ENCODE measurements at places on chromosomes 3 and 15.

- no peak for DNase-seq
Measured at GRCh38 chr3:122576174-122576940, 1.1 kb upstream of the PARP15 start.

DNA sequence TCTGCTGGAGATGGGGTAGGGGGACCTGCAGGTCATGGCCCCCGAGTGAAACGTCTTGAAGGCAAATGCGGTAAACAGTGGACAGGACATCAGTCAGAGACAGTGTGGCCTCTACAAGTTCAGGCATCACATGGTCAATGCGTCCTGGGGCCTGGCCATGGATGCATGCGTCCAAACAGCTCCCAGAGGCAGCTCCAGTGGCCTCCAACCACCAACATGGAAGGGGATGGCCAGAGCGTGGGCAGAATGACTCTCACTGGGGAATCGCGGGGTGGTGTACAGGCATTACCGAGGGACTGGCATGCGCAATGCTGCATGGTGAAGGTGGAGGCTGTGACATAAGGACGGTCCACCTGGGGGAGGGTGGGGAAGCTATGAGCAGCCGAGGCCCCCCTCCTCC is 35.6 kb upstream of the IQSEC1 start:
- DNase-seq = no peak

- no peak for DNase-seq
Measured at GRCh38 chr3:47482366-47482765, 6.6 kb upstream of the SCAP start.

- DNase-seq = no peak
Measured at GRCh38 chr15:95044745-95045417, 813.5 kb downstream of the MCTP2 start.

DNA sequence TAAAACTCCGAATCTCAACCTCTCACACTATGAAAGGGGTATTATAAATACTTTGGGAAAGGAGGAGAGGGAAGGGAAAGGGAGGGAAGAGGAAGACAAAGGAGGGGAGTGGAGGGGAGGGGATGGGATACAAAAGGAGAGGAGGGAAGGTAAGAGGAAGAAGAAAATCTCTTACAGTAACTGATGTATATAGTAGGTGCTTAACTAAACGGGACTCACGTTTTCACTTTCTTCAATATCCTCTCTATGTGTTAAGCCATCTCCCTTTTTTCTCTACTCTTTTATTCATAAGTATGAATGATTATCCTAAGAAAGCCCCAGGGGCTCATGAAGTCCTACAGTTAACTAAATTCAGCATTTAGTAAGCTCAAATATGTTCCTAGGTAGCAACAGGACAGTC is 729.6 kb upstream of the NR2F2 start:
- DNase-seq = no peak

GRCh38 chr15:64111679-64112050 is 15.9 kb downstream of the SNX1 start:
- no peak for DNase-seq

- DNase-seq = no peak
Measured at GRCh38 chr15:82143390-82144385, 97.9 kb upstream of the MEX3B start.

DNA sequence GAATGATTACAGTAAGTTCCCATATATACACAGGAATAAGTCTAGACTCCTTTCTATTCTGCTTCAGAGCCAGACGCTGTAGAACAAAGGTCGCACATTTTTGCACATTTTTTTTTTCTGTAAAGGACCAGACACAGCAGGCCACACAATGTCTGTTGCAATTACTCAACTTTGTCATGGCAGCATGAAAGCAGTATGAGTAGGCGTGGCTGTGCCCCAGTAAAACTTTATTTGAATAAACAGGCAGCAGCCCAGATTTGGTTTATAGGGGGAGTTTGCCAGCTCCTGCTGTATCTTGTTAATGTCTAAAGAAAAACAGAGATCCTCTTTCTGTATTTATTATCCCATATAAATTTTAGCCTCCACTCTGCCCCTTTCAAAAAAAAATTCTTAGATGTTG is 708.3 kb downstream of the FHIT start:
- DNase-seq = no peak

DNA sequence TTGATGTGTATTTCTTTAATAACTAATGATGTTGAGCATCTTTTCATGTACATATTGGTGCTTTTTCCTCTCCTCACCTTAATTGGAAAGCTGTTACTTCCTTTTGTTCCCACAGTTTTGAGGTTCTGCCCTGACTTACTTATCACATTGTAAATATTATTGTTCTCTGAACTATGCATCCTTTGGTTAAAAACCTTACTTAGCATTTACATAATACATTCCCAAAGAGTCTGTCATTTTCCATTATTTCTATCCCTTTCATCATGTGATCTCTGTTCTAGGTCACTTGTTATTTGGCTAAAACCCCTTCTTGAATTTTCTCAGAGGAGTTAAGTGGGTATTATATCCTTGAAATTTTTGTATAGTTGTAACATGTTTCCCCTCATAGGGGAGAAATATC is 33.0 kb downstream of the SLC12A6 start:
- DNase-seq = peak; percentile 28

- no peak for DNase-seq
Measured at GRCh38 chr3:196518966-196519717, 4.0 kb upstream of the SMCO1 start.
